Esophagus muscularis mucosa (tissue), 4 donors: ENCODE measurements at places on chromosomes 12 and 14. TPM values are rescaled to one million over a fixed set of nuclear protein-coding genes. Genes with fewer than 3 reads are reported as not detected.

Gene KLHL28
- total RNA-seq, result 8.3 TPM

DNA sequence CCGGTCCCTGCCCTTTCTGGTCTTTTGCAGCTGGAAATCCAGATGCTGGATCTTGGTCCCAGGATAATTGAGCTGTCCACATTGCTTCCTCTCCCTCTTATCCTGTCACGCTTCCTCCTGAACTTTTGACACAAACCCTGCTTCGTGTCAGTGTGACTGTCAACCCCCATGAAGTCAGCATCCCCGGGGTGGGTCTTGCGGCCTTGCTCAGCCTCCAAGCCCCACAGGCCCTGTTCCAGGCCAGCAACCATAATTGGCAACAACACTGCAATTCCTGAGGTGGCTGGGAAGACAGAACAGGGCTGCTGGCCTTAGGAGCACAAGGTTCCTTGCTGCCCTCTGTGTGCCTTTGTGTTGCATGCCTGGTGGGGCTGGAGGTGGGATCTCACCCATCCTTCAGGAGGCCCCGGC, 74.9 kb downstream of the NTF3 start:
- no peaks in the 10 kb centered on the region for H3K36me3 ChIP-seq
- no peak overlapping the region for H3K27ac ChIP-seq
- DNase-seq, result no peak
- H3K4me3 ChIP-seq, result no peak overlapping the region

GRCh38 chr12:92079054-92079385, 66.6 kb downstream of the BTG1 start:
- no peak overlapping the region for H3K4me3 ChIP-seq
- H3K4me1 ChIP-seq, result peaks cover 44% of the 10 kb centered on the region
- no peak overlapping the region for H3K27ac ChIP-seq
- no peak for DNase-seq

DNA sequence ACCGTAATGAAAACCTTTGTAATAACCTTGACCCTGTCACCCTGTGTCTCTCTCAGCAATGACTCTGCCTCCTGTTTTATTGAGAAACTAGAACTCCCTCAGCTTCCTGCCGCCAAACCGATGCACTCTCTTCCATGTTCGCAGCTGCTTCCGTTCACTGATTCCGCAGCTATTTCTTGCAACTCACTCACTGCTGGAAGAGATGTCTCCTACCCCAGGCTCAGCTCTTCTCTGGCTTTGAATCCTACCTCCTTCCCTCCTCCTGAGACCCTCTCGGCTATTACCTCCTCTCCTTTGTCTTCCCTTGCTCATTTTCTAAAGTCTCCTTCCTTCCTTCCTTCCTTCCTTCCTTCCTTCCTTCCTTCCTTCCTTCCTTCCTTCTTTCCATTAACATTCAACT, 71.0 kb downstream of the ESRRB start:
- no peaks in the 10 kb centered on the region for H3K27me3 ChIP-seq
- no peak overlapping the region for H3K27ac ChIP-seq
- no peaks in the 10 kb centered on the region for H3K4me1 ChIP-seq
- no peaks in the 10 kb centered on the region for H3K36me3 ChIP-seq
